Activated B cell treated with CpG ODN at 0.5 μM for 24 hours (primary cell): ENCODE measurements at places on chromosomes 1 and 21. TPM values are rescaled to one million over a fixed set of nuclear protein-coding genes. Genes with fewer than 3 reads are reported as not detected.
A peak's percentile ranks its signal among the peaks of the same experiment; 100 is the strongest.

The PIK3C2B gene
- total RNA-seq = 127 and 151 TPM in 2 replicates

The FOXE3 gene
- not detected in 2 replicates for total RNA-seq

The TMEM51 gene
- not detected in 2 replicates for total RNA-seq

The RRP1B gene
- total RNA-seq = 29.6 and 32.0 TPM in 2 replicates

GRCh38 chr1:230189341-230189740 is 122.3 kb downstream of the GALNT2 start:
- H3K27ac ChIP-seq = no peak overlapping the region
- no peaks in the 10 kb centered on the region for H3K27me3 ChIP-seq
- DNase-seq = no peak

DNA sequence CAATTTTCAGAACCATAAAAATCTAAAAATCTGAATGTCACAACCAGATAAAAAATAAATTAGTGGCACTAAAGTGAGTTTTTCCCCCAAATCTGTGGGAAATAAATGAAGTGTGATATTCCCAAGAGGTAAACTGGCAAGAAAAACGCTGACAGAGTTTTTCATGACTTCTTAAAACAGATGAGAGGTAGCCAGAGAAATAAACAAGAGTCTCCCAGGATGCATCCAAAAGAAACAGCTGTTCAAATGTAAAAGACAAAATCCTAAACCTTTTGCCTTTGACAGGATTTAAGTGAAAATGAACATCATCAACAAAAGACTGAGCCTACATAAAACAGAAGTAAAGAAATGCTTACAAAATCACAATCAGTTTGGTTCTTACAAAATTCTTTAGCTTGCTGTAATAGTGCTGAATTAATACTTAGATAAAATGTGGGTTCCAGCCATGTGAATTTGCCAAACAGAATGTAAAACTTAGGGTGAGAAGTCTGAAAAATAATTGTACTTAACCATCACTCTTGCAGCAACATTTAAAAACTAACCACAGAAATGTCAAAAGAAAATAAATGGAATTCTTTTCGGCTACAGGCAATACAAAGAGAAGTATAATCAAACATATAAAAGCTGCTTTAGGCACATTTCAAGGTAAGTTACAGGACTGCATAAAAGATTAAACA is 133.6 kb downstream of the EIF4G3 start:
- no peak overlapping the region for H3K27ac ChIP-seq
- no peaks in the 10 kb centered on the region for H3K27me3 ChIP-seq
- peaks cover 44% of the 10 kb centered on the region for H3K36me3 ChIP-seq
- no peak overlapping the region for H3K4me3 ChIP-seq
- no peak for DNase-seq

- H3K4me1 ChIP-seq = peaks cover 46% of the 10 kb centered on the region
- no peaks in the 10 kb centered on the region for H3K27me3 ChIP-seq
- peaks cover 21% of the 10 kb centered on the region for H3K36me3 ChIP-seq
- DNase-seq = no peak
- peak overlapping the region; percentile 96 for H3K4me3 ChIP-seq
Measured at GRCh38 chr1:92960395-92961130, 699 bp downstream of the DIPK1A start.

- peak; percentile 21 for DNase-seq
- H3K36me3 ChIP-seq = no peaks in the 10 kb centered on the region
- peaks cover 46% of the 10 kb centered on the region for H3K27me3 ChIP-seq
- H3K27ac ChIP-seq = no peak within 1 kb of the TSS
- H3K4me1 ChIP-seq = peaks cover 8% of the 10 kb centered on the region
- peak within 1 kb of the TSS; percentile 79 for H3K4me3 ChIP-seq
Measured at GRCh38 chr21:31872452-31873274, at the start of gene HUNK. HUNK (plus strand) TSS chr21:31873020; CDS start chr21:31873675, 655 bp downstream.

DNA sequence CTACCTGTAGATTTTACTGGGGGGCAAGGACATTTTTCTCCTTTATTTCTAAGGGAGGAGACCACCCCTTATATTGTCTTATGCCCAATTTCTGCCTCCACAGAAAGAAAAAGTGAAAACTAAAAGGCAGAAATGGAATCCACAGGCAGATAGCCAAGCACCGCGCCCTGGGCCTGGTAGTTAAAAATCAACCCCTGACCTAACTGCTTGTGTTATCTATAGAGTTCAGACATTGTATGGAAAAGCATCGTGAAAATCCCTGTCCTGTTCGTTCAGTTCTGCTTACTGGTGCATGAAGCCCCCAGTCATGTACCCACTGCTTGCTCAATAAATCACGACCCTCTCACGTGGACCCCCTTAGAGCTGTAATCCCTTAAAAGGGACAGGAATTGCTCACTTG is 33.7 kb upstream of the IL6R start:
- no peak overlapping the region for H3K4me3 ChIP-seq
- H3K4me1 ChIP-seq = no peaks in the 10 kb centered on the region
- no peak overlapping the region for H3K27ac ChIP-seq
- DNase-seq = no peak

DNA sequence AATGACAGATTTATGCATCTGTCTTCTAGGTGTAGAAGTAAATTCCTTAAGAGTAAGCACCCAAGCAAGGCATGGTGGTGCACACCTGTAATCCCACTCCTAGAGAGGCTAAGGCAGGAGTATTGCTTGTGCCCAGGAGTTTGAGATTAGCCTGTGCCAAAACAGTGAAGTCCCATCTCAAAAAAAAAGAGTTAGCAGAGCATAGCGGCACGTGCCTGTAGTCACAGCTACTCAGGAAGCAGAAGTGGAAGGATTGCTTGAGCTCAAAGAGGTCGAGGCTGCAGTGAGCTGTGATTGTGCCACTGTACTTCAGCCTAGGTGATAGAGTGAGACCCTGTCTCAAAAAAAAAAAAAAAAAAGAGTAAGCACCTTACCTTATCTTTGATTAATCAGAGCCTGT is 15.1 kb upstream of the TIPRL start:
- H3K4me3 ChIP-seq = no peak overlapping the region
- peaks cover 7% of the 10 kb centered on the region for H3K27me3 ChIP-seq
- no peak overlapping the region for H3K27ac ChIP-seq
- DNase-seq = no peak

DNA sequence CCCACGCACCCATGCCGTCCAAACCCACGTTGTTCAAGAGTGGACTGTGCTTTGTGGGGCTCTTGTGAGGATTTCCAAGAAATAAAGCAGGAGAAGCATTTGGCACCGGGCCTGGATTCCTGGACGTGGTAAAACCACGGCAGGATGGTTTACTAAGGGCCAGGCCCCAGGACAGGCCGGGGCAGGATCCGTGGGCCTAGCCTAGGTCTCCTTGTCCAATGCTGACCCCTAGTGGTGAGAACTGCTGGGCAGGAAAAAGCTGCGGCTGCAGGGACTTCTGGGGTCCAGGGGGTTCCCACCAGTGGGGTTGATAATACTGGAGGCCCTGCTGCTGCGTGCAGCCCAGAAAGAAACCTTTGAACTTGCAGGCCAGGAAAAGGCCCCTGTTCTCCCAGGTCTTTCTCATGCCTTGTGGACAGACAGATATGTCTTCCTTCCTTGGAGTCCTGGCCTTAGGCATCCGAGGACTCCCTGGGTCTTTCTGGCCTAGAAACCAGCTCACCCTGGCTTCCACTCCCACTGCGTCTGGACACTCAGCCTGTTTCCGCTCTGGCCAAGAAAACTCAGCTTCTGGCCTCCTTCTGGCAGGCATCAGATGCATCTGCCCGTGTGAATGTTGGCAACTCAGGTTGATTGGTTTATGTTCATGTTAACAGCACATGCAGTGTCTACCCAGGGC is 106.9 kb upstream of the TMEM51 start:
- H3K27ac ChIP-seq = no peak overlapping the region
- no peak overlapping the region for H3K4me3 ChIP-seq
- no peaks in the 10 kb centered on the region for H3K36me3 ChIP-seq
- peak; percentile 26 for DNase-seq

- no peak for DNase-seq
- no peaks in the 10 kb centered on the region for H3K27me3 ChIP-seq
- H3K4me1 ChIP-seq = peaks cover 31% of the 10 kb centered on the region
- H3K27ac ChIP-seq = peak overlapping the region; percentile 77
- H3K36me3 ChIP-seq = no peaks in the 10 kb centered on the region
Measured at GRCh38 chr1:116326486-116326885, 46.6 kb upstream of the ATP1A1 start.

- H3K27ac ChIP-seq = no peak overlapping the region
- H3K36me3 ChIP-seq = peaks cover 21% of the 10 kb centered on the region
- H3K4me1 ChIP-seq = no peaks in the 10 kb centered on the region
- H3K4me3 ChIP-seq = no peak overlapping the region
Measured at GRCh38 chr1:107657356-107657755, 307.6 kb downstream of the VAV3 start.

DNA sequence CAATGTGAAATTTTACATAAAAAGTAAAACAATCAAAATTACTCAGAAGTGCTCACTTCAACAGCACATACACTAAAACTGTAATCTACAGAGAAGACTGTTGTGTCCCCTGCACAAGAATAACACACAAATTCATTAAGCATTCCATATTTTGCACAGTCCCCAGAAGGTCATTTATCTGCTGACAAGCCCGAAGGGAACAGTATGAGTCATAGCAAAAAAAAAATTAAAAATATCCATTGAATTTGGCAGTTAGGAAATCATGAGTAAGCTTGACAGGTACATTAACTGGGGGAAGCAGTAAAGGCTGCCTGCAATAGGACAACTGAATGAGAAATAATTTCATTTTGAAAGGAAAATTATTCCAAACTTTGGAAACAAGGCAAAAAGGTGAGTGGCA is 3.3 kb upstream of the CACYBP start:
- H3K27me3 ChIP-seq = no peaks in the 10 kb centered on the region
- H3K4me1 ChIP-seq = peaks cover 20% of the 10 kb centered on the region
- no peak for DNase-seq
- H3K27ac ChIP-seq = no peak overlapping the region
- H3K4me3 ChIP-seq = no peak overlapping the region
- H3K36me3 ChIP-seq = peaks cover 24% of the 10 kb centered on the region

- no peak for DNase-seq
- H3K27me3 ChIP-seq = peaks cover 1% of the 10 kb centered on the region
- no peaks in the 10 kb centered on the region for H3K4me1 ChIP-seq
Measured at GRCh38 chr1:34276606-34277005, 99.9 kb downstream of the C1orf94 start.

DNA sequence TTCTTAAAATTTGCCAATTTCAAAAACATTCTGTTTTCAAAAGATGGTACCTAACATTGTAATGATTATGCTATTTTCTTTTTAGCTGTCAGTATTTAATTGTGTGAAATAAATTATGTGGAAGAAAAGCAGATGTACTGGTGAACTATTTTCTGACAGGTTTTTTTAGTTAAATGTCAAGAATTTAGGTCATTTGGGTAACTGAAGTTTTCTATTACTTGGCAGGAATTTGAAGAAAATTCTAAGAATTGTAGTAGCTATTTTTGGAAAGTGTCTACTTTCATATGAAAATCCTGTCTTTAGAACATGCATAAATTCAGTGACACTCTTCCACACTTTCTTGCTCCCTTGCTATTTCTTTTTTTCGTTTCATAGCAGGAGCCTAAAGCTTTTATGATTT is 28.5 kb upstream of the PTPRC start:
- H3K4me3 ChIP-seq = no peak overlapping the region
- DNase-seq = no peak
- peak overlapping the region; percentile 32 for H3K27ac ChIP-seq
- H3K36me3 ChIP-seq = no peaks in the 10 kb centered on the region

DNA sequence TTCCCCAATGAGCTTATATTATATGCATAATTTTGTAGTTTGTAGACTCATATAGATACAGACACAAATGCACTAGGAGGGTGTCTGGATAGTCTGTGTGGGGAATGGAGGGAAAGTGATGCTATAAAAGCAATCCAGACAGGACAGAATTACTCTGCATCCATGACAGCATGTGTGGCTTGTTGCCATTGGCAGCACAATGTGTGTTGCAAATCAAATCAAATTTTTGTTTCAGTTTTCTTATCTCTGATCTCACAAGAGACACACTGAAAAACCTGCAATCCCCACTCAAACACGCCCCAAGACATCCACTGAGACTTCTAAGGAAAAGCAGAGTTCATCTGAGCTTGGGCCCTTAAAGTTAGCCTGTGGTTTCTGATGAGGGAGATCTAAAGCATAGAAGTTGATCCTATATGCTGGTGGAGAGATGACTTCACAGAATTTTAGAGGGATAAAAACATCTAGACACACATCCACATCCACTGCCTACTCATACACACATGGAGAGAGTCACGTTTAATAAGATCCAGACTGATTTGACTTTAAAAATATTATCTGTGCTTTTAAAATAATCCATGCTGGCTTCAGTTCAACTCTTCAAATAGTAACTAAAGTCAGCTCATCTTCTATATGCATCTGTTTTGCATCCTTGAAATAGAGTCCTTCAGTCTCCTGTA is 313.0 kb upstream of the PLXNA2 start:
- no peak overlapping the region for H3K27ac ChIP-seq
- H3K4me1 ChIP-seq = no peaks in the 10 kb centered on the region
- no peaks in the 10 kb centered on the region for H3K36me3 ChIP-seq
- peaks cover 7% of the 10 kb centered on the region for H3K27me3 ChIP-seq
- no peak overlapping the region for H3K4me3 ChIP-seq
